ENCODE measurements at places on chromosomes 2 and 18.
A peak's percentile ranks its signal among the peaks of the same experiment; 100 is the strongest.

GRCh38 chr2:155141418-155141817 is 442.9 kb downstream of the KCNJ3 start:
- no peak for DNase-seq

DNA sequence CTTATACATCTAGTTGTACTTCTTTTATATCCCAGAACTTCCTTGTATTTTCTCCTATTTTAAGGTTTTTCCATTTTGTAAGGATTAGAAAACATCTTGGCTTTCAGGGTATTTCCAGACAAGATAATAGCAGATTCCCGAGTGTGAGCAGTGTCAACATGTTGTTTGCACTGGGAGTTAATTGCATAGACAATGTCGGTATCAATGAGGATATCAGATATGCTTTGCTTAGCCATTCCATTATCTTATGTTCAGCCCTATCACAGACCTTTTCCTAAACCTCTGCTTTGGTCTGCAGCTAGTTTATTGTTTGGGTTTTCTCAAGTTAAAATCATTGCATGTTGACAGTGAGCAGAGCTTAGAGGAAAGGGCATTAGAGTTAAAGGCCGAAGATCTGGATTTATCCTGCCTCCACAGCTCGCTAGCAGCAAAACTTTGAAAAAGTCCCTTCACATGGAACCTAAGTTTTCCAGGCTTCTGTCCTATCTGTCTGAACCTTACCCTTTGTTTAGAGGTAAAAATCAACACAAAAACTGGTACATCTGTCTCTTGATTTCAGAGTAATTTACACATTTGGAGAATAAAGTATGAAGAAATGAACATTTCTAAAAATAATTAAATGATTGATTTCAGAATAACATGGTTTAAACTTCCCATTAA is 355.4 kb downstream of the KIAA1328 start:
- DNase-seq: no peak

GRCh38 chr2:174771631-174772471 is 7.6 kb upstream of the CHRNA1 start:
- peak; percentile 87 for DNase-seq

GRCh38 chr18:77648411-77648810 is 398.8 kb downstream of the GALR1 start:
- no peak for DNase-seq

DNA sequence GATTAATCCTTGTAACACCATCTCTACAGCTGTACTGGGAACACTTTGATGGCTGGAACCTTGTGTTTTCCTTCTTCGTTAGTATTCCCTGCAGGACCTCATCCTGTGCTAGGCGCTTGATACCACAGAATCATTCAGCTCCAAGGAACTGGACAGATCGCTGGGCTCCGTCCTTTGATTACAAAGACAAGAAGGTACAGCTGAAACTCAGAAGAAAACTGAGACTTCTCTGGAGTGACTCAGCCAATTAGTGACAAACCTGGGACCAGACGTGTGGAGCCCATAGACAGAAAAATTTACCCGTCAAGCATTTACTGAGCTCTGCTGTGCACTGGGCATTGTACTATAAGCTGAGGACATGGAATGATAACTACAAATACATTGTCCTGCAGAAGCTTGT is 67.3 kb downstream of the NCKAP5 start:
- DNase-seq: no peak

DNA sequence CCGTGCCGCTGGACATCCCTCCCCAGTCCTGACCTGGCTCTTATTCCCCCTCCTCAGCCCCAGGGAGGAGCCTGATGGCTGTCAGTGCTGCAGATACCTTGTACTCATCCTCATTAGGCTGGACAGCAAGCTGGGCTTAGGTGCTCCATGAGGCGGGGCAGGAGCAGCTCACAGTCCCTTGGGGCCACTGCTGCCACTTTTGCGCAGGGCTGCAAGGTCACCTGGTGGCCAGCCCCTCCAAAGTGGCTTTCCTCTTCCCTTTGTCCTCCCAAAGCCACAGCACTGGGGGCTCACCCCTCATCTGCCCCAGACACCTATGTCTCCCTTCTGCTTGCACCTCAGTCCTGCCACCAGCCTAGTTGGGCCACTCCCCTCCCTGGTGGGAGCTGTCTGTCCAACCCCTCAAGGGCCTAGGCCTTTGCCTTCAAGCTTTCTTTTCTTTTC is 60.8 kb downstream of the FAM168B start:
- DNase-seq: peak; percentile 57

DNA sequence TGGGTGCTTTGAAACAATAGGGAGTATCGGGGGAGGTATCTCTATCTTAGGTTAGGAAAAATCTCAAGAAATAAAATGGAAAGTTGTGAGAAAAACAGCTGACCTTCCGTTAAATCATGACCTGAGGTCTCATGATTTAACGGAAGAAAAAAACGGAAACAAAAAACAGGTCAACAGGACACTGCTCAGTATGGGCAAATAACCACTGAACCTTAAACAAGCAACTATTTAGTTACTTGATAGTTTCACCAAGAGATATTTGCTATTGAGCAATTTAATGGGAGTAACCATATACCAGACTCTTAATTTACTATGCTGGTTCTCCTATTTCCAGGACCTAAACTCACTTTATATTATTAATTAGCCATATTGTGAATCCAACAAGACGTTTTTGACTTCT is 150.8 kb downstream of the PARD3B start:
- no peak for DNase-seq

GRCh38 chr2:3823748-3824147 is 120.4 kb downstream of the DCDC2C start:
- DNase-seq: no peak
